Aorta (tissue), 5 donors: ENCODE measurements at places on chromosomes 5 and 9. TPM values are rescaled to one million over a fixed set of nuclear protein-coding genes. Genes with fewer than 3 reads are reported as not detected.

The AQP3 gene
- 2.8 TPM for total RNA-seq

DNA sequence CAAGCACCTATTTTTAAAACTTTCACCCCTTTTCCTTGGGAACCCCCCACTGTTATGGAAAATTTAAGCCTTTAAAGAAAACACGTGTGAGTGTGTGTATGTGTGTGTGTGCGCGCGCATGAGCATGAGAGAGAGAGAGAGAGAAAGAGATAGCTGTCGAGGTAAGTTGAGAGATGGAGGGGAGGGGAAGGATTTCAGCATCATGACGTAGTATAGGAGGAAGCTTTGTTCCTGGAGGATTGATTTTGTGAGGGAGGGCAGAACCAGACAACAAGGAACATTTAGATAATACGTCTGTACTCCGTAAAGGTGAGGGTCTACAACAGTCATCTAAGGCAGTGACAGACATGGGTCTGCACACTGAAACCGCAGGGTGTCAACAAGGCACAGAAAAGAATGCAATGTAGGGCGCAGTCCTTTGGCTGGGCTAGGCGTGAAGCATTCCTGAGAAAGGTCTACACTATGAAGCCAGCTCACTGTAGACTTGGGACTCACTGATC lies 227.7 kb downstream of the SMARCA2 start:
- no peak for DNase-seq

DNA sequence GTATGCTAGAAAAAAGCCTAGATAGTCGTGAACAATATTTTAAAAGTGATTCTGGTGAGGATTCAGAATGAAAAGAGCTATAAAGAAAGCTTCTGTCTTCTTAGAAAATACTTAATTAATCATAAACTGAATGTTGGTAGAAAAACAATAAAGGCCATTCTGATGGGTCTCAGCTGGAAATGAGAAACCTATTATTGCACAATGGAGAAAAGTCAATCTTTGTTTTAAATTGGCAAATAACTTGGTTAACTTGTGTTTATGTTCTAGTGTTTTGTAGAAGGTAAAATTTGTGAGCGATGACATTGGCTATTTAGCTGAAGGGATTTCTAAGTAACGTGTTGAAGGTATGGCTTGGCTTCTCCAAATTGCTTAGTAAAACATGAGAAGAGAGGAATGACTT lies 74.1 kb upstream of the TMED7 start:
- DNase-seq: no peak

- DNase-seq: no peak
These were observed 11.1 kb upstream of the APTX start for GRCh38 chr9:33012328-33013069.

The PRLR gene
- total RNA-seq: 3.2 TPM

- no peak for DNase-seq
These were observed 515.9 kb upstream of the CYLC2 start for GRCh38 chr9:102479191-102479590.

The FOXD4L5 gene
- 0.45 TPM for total RNA-seq

DNA sequence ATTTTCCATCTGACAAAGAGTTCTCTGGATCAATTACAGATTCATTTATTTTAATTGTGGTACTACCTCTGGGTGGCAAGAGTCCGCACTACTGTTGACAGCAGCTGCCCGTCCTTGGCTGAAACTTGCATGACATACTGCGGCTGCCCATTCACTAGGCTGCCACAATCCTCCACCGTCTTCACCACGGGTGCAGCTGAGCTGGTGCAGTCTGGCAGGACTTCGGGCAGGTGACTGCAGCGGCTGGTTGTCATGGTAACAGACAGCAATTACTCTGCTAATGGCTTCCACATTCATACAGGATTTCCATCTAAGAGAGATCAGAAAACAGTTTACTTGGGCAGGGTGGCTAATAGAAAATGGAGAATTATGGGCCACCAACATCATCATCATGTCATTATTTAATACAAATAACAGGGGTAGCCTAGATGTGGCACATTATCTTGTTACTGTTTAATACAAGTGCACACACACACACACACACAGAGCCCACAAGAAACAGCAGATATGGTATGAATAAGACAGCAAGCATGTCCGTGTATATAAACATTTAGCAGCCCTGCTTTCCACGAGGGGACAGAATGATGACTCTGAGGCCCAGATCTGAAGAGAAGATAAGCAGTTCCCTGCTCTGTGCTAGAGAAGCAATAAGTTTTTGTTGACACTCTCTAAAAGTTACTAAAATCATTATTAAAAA lies 112.3 kb downstream of the MARCHF3 start:
- no peak for DNase-seq
